ENCODE measurements at places on chromosomes 12 and 14. TPM values are rescaled to one million over a fixed set of nuclear protein-coding genes. Genes with fewer than 3 reads are reported as not detected.

Gene ZBTB42
- 7.5 TPM for total RNA-seq

Gene RHEBL1
- 6.7 TPM for total RNA-seq

- H3K27me3 ChIP-seq, result peaks cover 35% of the 10 kb centered on the region
- no peaks in the 10 kb centered on the region for H3K36me3 ChIP-seq
- peak overlapping the region; percentile 75 for H3K4me3 ChIP-seq
- H3K27ac ChIP-seq, result no peak overlapping the region
These were observed 430 bp downstream of the SLC41A2 start for GRCh38 chr12:104957719-104958000.

- no peak overlapping the region for H3K27ac ChIP-seq
- H3K4me1 ChIP-seq, result no peaks in the 10 kb centered on the region
- H3K4me3 ChIP-seq, result no peak overlapping the region
These were observed 84.4 kb downstream of the SPATS2 start for GRCh38 chr12:49451468-49452259.

DNA sequence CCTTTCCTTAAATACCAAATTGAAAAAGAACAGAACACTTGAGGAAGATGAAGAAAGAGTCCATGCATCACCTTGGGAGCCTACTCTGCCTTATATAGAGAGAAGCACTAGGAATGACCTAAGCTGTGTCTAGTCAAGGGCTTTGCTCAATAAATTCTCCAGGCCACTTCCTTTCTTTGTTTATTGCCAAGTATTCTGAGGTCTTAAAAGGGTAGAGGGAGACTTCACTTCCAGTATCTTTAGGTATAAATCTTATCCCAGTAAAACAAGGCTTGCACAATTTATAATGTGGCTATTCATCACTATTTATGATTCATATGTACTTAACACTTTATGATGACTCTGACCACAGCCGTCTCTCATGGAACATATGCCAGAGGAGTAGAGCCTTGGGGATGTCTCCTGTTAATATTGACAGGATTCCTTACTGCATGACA, 85.1 kb upstream of the ARHGAP5 start:
- H3K36me3 ChIP-seq, result no peaks in the 10 kb centered on the region
- H3K27ac ChIP-seq, result no peak overlapping the region
- H3K4me1 ChIP-seq, result peaks cover 15% of the 10 kb centered on the region
- no peak overlapping the region for H3K4me3 ChIP-seq

GRCh38 chr14:104044016-104044415, 41.5 kb upstream of the ASPG start:
- H3K4me1 ChIP-seq, result no peaks in the 10 kb centered on the region
- no peaks in the 10 kb centered on the region for H3K36me3 ChIP-seq
- DNase-seq, result no peak

GRCh38 chr14:103534576-103535061, 5.6 kb downstream of the TRMT61A start:
- H3K36me3 ChIP-seq, result no peaks in the 10 kb centered on the region
- no peak overlapping the region for H3K4me3 ChIP-seq
- no peak overlapping the region for H3K27ac ChIP-seq
- no peaks in the 10 kb centered on the region for H3K27me3 ChIP-seq
- no peaks in the 10 kb centered on the region for H3K4me1 ChIP-seq
- no peak for DNase-seq

GRCh38 chr12:86711731-86712130, 455.5 kb upstream of the MGAT4C start:
- no peaks in the 10 kb centered on the region for H3K27me3 ChIP-seq

DNA sequence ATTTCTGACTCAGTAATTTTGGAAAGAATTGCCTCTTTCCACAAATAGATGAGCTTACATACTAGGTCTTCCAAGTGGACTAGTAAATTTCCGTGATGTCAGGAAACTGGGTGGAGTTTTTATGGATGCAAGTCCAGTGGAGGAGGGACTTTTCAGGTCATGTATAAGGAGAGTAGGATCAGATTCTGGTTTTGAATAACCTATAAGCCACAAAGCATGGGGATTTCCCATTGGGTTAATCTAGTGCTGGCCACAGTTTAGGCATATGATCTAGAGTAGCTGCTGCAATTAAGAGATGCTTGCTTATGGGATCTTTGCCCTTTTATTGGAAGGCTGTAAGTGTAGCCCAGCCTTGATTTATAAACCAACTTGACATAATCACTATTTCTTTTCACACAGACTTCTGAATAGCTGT, 33.8 kb downstream of the STK38L start:
- H3K27ac ChIP-seq, result no peak overlapping the region
- H3K4me1 ChIP-seq, result peaks cover 62% of the 10 kb centered on the region
- no peaks in the 10 kb centered on the region for H3K36me3 ChIP-seq
- H3K4me3 ChIP-seq, result no peak overlapping the region
